Stimulated activated CD8-positive, alpha-beta memory T cell treated with anti-CD3 and anti-CD28 coated beads, Interleukin-12 subunit alpha, Interleukin-12 subunit beta, amount 100 ng/mL, for 4 hours (primary cell): ENCODE measurements at places on chromosomes 11 and 22.

DNA sequence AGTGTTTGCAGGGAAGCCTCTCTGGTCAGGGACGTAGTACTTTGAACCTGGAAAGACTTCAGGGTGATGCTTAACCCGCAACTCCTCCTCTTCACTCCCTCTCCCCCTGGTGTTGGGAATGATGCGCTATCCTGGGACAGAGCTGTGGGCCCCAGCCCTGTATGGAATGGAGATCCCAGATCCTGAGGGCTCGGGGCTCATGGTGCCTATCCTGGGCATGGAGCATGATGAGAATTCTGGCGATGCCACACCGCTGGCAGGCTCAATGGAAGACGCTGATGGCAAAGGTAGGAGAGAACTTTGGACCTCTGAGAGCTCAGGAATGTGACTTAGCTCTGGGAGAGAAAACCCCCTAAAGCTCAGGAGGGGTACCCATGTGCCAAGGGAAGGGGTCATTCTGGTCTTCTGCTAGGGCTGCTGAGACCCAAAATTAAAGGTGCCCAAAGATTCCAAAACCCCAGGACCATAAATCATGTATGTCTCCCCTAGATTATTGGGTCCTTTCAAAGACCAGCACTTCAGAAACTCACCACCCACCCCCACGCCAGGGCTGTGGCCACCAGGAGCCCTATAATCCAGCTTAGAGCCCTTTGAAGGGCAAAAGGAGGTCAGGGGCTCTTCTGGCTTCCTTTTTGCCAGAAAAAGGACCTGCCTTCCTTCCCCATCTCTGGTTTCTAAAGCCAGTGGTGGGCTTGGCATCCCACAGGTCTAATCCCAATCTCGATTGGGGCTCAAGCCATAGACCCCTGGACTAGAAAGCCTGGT is 52.5 kb downstream of the BTG4 start:
- DNase-seq: no peak

- DNase-seq: no peak
Measured at GRCh38 chr11:21110415-21110814, 441.0 kb downstream of the NELL1 start.

- DNase-seq: peak; percentile 48
Measured at GRCh38 chr11:118895093-118896039, 11.7 kb downstream of the CXCR5 start.

- no peak for DNase-seq
Measured at GRCh38 chr11:80727315-80727714, 1286.5 kb upstream of the TENM4 start.
